Cardiac septum (tissue), 1 donor: ENCODE measurements at places on chromosomes 2 and 18. TPM values are rescaled to one million over a fixed set of nuclear protein-coding genes. Genes with fewer than 3 reads are reported as not detected.

DNA sequence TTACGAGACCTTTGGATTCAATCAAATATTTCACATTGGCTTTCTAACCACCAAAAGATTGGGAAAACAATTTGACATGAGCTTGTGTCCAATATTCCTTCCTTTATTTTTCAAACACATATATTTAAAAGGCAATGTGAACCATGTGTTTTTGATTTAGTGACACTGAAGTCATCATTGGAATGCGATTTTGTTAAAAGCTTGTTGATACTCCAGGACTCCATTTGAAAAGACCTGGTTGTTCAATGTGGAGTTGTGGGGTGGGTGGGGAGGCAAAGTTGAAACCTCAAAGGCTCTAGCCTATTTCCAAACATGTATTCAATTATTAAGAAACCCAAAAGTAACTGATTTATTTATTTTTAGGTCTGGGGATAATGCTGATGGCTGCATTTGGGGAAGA is 114.1 kb upstream of the TRIB2 start:
- no peak for DNase-seq

DNA sequence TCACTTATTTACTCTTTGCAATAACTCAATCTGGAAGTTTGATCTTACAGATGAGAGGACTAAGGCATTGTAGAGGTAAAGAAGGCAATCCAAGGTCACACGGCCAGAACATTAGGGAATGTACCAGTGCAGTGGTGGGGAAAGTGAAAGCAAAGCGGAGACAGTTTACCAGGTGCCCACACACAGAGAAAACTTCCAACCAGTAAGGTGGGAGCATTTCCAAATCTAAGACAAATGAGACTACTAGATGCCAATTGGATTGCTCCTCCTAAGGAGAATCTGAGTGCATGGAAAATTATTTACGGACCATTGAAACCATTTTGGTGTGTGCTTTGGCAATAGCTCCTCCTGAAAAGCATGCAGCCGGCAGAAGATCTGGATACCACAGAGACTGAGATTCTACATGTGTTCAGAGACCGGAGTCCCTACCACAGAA is 34.9 kb downstream of the SLC20A1 start:
- DNase-seq, result no peak

- no peak for DNase-seq
These were observed 3.6 kb downstream of the GALNT3 start for GRCh38 chr2:165790466-165790865.

- DNase-seq, result no peak
These were observed 17.1 kb downstream of the MTERF4 start for GRCh38 chr2:241084856-241085444.

- DNase-seq, result no peak
These were observed 279.6 kb downstream of the SLC4A3 start for GRCh38 chr2:219907011-219907365.

- no peak for DNase-seq
These were observed 53.2 kb upstream of the SH3BP4 start for GRCh38 chr2:234898534-234899053.

GRCh38 chr2:150482111-150482510 is 5.4 kb downstream of the RND3 start:
- DNase-seq, result no peak

GRCh38 chr2:105416156-105416555 is 17.3 kb upstream of the FHL2 start:
- DNase-seq, result no peak

GRCh38 chr2:9461079-9461478 is 13.3 kb upstream of the IAH1 start:
- no peak for DNase-seq

- no peak for DNase-seq
These were observed 336.6 kb downstream of the DSC3 start for GRCh38 chr18:30705943-30706342.

DNA sequence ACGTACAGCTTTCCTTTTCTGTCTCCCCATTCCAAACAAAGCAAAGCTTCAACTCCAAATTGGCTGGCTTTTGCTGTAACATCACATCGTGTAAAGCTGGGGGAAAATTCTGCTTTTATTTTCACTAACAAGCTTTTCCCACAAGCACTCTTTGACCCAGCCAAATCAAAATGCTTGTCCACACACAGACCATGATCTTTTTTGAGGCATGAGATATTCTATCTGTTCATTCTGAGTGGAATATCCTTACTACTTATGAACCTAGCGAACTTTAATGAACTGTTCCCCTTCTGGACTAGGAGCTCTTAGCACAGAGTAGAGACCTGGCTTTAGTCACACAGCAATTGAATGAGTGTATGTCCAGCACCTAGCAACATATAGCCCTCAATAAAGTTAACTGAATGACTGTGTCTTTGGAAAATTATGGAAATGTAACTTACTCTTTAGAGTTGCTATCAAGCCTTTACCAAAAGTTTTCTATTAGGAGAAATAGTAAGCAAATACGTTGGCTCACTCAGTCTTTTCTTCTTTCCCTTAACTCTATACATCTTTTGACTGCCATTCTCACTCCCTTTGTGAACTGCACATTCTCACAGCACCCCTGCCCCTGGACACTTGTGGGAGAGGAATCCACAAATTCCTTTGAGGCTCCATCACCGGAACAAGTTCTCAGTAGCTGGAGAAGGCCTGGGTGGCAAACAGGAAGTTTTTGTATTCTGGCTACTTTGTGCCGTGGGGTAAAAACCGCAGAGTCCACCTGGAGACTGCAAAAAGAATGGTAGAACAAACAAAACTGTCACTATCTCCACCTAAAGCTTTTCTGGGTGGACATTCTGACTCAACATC is 1.3 kb upstream of the UBE2E3 start:
- DNase-seq, result no peak

- DNase-seq, result no peak
These were observed 1.6 kb upstream of the RMDN2 start for GRCh38 chr2:37923308-37924055.

GRCh38 chr2:159549234-159549633 is 67.1 kb downstream of the BAZ2B start:
- DNase-seq, result no peak

DNA sequence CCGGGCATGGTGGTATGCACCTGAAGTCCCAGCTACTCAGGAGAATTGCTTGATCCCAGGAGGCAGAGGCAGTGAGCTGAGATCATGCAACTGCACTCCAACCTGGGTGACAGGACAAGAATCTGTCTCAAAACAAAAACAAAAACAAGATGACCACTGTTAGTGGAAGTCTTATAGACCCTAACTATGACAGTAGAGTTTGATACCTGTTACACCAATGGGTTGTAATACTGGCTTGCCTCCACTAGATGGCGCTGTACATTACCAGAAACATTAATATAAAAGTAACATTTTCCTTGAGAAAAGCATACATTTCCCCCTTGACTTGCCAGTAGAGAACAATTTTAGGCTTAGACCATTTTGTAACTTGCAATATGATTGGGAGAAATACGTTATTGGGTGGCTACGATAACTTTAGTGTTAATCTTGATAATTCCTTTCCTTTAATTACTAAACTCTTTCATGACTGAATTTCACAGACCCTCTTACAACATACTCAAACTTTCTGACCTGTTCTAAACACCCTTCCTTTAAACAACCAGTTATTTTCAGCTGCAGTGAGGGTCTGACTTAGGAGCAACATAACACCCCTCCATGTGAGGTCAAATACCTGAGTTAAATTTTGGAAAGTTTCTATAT is 19.5 kb downstream of the SLC25A52 start:
- DNase-seq, result no peak

GRCh38 chr2:60555783-60556139 is 2.3 kb upstream of the BCL11A start:
- no peak for DNase-seq

- DNase-seq, result no peak
These were observed 67.2 kb downstream of the KCTD1 start for GRCh38 chr18:26480897-26481795.

- no peak for DNase-seq
These were observed 7.3 kb downstream of the ALPP start for GRCh38 chr2:232385660-232386489.

- DNase-seq, result no peak
These were observed 175.7 kb downstream of the ETAA1 start for GRCh38 chr2:67572721-67573435.

GRCh38 chr2:79861059-79861374 is 348.2 kb downstream of the CTNNA2 start:
- DNase-seq, result no peak

- no peak for DNase-seq
These were observed 710.0 kb upstream of the ID2 start for GRCh38 chr2:7971841-7972240.

GRCh38 chr2:156401861-156402260 is 34.3 kb upstream of the GPD2 start:
- DNase-seq, result no peak

DNA sequence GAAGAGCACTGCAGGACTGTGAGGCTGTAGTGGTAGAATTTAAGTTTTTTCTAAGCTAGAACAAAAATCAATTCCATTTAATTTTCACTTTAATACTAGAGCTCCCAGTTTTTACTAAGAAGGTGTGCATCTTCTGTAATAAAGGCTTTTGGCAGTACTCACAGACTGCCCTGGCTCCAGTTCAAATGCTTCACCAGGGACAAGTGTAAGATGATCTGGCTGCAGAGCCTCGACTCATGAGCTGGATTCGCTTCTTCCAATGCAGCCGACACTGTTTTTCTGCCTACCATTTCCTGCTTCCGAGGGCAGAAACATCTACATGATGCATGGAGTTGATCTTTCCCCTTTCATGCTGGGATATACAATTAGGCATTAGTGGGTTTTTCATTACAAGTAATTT is 87.0 kb downstream of the FARSB start:
- DNase-seq, result no peak

- peak; percentile 76 for DNase-seq
These were observed 67.9 kb downstream of the RHOB start for GRCh38 chr2:20514596-20515269.

Gene CFAP221
- total RNA-seq, result 1.2 TPM

Gene TUBA3D
- total RNA-seq, result 4.0 TPM

Gene ACTG2
- total RNA-seq, result 3.9 TPM

Gene MAL
- 8.3 TPM for total RNA-seq

Gene TANC1
- 55.6 TPM for total RNA-seq

Gene DAPL1
- not detected for total RNA-seq

Gene OTOS
- not detected for total RNA-seq

Gene CHRNG
- not detected for total RNA-seq

Gene IL36B
- total RNA-seq, result not detected

Gene UGT1A10
- total RNA-seq, result not detected

Gene NDUFAF7
- total RNA-seq, result 24.2 TPM

Gene TMEM178A
- 2.6 TPM for total RNA-seq

Gene EPHA4
- total RNA-seq, result 72.6 TPM

Gene PER2
- total RNA-seq, result 13.0 TPM

Gene AQP12B
- total RNA-seq, result not detected

Gene ASB18
- total RNA-seq, result 44.4 TPM

Gene ANKRD39
- total RNA-seq, result 15.2 TPM
